Left renal pelvis (tissue), 4 donors: ENCODE measurements at places on chromosomes 16 and 17.

DNA sequence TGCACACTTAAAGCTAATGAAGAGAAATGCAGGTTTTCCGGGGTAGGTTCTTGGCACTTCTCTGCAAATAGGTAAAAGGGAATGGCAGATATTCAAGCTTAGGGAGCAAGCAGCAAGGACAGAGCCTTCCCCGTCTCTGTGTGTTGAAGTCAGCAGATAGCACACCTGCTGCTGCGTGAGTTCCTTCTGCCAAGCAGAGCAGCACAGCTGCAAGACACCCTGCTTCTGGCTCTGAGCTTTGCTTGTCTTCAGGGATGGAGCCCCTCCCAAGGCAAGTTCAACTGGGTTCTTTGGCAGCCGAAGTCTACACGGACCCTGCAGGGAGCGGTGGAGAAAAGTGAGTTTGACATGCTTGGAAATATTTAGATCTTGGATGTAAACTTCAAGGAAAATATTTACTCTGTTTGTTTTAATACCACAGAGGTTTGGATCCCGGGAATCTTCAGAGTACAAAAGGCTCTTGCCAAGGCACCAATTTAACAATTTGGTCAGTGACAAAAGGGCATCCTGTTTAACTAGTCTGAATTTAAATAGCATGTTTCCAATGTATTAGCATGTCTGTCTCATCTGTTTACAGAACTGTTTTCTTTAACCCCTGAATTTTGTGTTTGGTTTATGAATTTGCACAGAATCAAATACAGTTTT is 113.4 kb upstream of the KCNJ16 start:
- no peak for DNase-seq

GRCh38 chr16:17926866-17927399 is 409.6 kb downstream of the NPIPA8 start:
- no peak for DNase-seq

DNA sequence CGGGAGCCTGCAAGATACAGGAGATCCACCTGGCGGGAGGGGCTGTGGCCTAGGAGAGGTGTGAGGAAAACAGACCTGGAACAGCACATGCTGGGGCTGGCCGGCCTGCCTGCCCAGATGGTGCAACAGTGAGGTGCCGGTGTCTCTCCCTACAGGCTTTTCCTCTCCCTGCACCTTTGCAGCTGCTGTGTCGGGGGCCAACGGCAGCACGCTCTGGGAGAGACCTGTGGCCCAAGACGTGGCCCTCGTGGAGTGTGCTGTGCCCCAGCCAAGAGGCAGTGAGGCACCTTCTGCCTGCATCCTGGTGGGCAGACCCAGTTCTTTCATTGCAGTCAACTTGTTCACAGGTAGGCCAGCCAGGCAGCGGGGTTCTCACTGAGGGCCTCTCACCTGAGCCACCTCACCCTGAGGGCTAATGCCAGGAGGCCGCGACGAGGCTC is 15.9 kb downstream of the RGS11 start:
- DNase-seq, result no peak

DNA sequence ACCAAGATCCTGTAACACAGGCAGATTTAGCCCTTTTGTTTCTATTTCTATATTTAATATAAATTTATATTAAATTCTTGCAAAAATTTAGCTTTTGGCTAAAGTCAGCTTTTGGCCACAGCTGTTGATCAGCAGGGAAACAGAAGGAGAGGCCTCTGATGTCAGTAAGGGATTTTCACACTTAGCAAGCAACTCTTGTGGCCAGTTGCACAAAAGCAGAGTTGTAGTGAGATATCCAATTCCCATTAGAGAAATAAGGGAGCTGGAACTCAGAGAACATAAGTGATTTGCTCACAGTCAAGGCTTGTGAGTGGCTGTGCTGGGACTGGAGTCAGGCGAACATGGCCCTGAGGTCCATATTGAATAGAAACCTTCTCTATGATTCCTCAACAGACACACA is 16.7 kb upstream of the HEATR6 start:
- DNase-seq, result no peak

- DNase-seq, result no peak
These were observed at the start of gene MRPL58 for GRCh38 chr17:75012346-75013091. MRPL58 (plus strand) TSS chr17:75012670; CDS start chr17:75012687, 17 bp downstream.

GRCh38 chr17:33116021-33116551 is 124.4 kb downstream of the SPACA3 start:
- no peak for DNase-seq

- peak; percentile 14 for DNase-seq
These were observed 339.0 kb downstream of the MAF start for GRCh38 chr16:79261481-79261940.

DNA sequence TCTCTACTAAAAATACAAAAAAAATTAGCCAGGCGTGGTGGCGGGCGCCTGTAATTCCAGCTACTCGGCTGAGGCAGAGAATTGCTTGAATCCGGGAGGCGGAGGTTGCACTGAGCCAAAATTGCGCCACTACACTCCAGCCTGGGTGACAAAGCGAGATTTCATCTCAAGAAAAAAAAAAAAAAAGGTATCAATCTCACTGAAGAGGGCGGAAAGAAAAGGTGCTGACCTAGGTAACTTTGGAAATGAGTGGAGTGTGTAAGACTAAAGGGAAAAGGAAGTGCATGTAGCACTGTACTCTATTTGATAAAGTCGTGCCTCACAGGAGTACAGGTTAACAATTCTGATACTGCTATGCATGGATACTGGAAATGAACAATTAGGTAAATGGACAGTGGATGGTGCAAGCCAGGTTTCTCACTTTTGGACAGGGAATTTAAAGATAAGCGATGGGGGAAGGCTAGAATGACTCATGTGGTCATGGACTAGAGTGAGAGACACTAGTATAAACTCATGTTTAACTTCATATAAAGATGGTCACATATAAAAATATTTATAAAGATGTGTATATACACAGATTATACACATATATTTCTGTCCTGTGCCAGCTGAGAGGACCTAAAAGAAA is 142.9 kb downstream of the CDK5R1 start:
- DNase-seq, result no peak

- DNase-seq, result no peak
These were observed 8.9 kb downstream of the LDAF1 start for GRCh38 chr16:21167360-21167759.
